LoVo (cell line): ENCODE measurements at places on chromosomes 16 and 17.
A peak's percentile ranks its signal among the peaks of the same experiment; 100 is the strongest.

GRCh38 chr17:4440690-4441686 lies 7.2 kb downstream of the SPNS3 start:
- no peak for DNase-seq

DNA sequence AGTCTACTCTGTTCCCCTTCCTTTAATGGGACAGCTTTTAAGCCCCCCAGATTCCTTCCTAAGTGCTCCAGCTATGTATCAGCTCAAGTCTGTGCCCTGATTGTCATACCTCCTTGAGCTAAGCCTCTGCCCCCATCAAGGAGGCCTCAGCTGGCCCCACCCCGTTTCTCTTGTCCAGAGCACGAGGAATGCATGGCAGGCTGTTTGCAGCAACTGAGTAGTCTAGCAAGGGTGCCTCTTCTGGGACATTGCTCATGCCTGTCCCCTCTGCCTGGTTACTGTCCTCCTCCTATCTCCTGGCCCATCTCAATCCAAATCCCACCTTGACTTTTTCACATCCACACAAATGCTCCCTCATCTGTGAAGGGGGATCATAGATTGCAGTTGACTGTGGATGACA lies 27.8 kb upstream of the TMEM220 start:
- DNase-seq: no peak

DNA sequence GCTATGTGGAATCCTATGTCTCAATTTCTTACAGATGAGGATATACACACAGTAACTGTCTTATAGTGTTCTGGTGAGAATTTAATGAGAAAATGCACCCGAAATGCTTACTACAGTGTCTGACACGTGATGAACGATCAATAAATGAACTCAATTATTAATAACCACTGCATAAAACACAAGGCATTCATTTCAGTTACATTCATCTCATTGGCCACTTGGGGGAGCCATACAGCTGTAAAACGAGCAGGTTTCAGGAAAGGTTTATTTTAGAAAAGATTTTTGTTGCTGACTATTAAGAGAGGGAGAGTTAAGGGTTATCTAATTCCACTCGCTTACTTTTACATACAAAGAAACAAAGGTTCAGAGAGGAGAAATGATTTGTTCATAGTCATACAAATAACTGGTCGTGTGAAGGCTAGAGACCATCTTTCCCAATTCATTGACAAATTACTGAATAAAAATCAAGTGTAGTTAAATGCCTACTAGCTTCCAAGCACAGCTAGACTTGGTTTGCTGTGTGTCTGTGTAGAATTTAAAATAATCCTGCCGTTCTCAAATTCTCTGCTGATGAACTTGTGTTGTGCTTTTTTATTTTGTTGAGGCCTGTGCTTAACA lies 160.1 kb downstream of the MAP2K4 start:
- DNase-seq: peak; percentile 40

GRCh38 chr17:77679589-77679988 lies 278.9 kb upstream of the TNRC6C start:
- no peak for DNase-seq

GRCh38 chr17:57138956-57139576 lies 54.0 kb downstream of the AKAP1 start:
- no peak for DNase-seq

GRCh38 chr17:2580661-2581060 lies 12.8 kb upstream of the PAFAH1B1 start:
- DNase-seq: no peak

GRCh38 chr16:4687946-4688673 lies 5.3 kb upstream of the NUDT16L1 start:
- no peak for DNase-seq

- DNase-seq: no peak
Observed at GRCh38 chr16:86033016-86033474, 134.1 kb downstream of the IRF8 start.

GRCh38 chr17:63525190-63525946 lies 2.2 kb downstream of the KCNH6 start:
- no peak for DNase-seq

DNA sequence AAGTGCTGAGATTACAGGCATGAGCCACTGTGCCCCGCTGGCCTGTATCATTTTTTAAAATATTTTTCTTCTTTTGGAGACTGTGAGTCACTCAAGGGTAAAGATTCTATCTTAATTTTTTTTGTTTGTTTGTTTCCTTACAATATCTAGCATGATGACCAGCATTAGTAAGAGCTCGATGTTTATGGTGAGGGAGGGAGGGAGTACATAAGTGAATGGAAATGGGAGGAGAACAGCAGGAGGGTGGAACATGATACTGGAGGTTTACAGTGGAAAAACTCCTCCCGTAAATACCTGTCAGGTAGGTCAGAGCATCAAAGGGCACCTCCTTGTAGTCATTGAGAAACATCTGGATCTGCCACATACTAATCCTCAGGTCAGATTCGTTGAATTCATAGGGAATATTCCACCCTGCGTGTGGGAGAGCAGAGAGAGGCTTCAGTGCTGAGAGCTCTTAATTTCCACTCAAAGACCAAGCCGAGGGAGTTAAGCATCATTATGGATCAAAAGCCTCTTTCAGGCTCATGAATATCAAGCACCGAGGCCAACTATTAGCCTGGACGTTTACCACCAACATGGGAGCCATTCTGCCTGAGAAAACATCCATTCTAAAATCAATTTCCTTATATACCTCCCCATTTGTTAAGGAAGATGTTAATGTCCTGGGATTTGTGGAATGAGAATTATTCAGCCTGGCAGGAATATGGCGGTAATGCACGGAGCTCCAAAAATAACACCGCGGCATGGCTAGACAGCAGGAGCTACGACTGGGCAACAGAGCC lies 51.8 kb downstream of the LYRM1 start:
- DNase-seq: peak; percentile 14

- peak; percentile 41 for DNase-seq
Observed at GRCh38 chr16:81885976-81886586, 107.0 kb downstream of the PLCG2 start.

DNA sequence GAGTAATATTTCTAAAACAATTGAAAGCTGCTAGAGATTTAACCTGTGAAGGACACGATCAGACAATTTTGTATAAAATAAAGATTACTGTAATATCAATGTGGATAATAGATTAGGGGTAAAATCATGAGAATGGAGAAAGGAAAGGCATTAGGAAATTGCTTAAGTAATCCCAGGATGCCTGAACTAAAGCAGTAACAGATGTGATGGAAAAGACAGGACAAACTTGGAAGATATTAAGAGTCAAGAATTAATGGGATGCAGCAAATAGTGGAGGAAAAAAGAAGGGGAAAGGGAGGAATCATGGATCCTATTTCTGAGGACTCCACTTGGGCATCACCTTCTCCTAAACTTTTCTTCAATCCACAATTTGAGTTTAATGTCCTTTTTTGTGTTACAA lies 437.1 kb upstream of the PMFBP1 start:
- DNase-seq: no peak

- DNase-seq: no peak
Observed at GRCh38 chr16:48160575-48160974, 4.8 kb upstream of the ABCC12 start.

- DNase-seq: no peak
Observed at GRCh38 chr16:16096121-16096857, 127.0 kb downstream of the ABCC6 start.

GRCh38 chr16:55325080-55325447 lies 1.1 kb downstream of the IRX6 start:
- DNase-seq: no peak

GRCh38 chr16:81520151-81520470 lies 75.5 kb downstream of the CMIP start:
- DNase-seq: no peak

GRCh38 chr17:68835071-68835470 lies 120.1 kb downstream of the ABCA8 start:
- DNase-seq: no peak

DNA sequence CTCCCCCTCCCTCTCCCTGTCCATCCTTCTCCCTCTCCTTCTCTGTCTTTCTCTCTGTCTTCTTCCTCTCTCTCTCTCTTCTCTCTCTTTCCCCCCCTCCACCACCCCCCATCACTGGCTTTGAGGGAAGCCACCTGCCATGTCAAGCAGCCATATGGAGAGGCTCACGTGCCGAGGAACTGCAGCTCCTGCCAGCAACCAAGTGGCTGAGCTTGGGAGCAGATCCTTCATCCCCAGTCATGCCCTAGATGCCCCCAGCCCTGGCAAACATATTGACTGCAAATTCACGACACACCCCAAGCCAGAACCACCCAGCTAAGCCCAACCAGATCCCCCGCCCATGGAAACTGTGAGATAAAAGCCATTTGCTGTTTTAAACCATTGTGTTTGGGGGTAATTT lies 40.9 kb upstream of the RBFOX3 start:
- DNase-seq: no peak

GRCh38 chr17:44069974-44070454 lies 521 bp upstream of the G6PC3 start:
- peak; percentile 24 for DNase-seq

- DNase-seq: peak; percentile 81
Observed at GRCh38 chr17:143785-144281, 6.5 kb downstream of the SCGB1C2 start.

GRCh38 chr16:2817340-2818271 lies 569 bp downstream of the PRSS21 start:
- DNase-seq: no peak

GRCh38 chr17:64145375-64145750 lies 15.4 kb upstream of the ERN1 start:
- DNase-seq: no peak

- DNase-seq: no peak
Observed at GRCh38 chr17:72025113-72025512, 95.7 kb upstream of the SOX9 start.

GRCh38 chr17:72764632-72765041 lies 327.9 kb downstream of the SLC39A11 start:
- no peak for DNase-seq

- no peak for DNase-seq
Observed at GRCh38 chr16:86120201-86121192, 221.5 kb downstream of the IRF8 start.

- no peak for DNase-seq
Observed at GRCh38 chr17:19294443-19294842, 57.3 kb downstream of the EPN2 start.

GRCh38 chr17:57707892-57708291 lies 37.2 kb downstream of the CCDC182 start:
- DNase-seq: no peak

- DNase-seq: no peak
Observed at GRCh38 chr17:42543190-42544079, 7.4 kb downstream of the NAGLU start.

DNA sequence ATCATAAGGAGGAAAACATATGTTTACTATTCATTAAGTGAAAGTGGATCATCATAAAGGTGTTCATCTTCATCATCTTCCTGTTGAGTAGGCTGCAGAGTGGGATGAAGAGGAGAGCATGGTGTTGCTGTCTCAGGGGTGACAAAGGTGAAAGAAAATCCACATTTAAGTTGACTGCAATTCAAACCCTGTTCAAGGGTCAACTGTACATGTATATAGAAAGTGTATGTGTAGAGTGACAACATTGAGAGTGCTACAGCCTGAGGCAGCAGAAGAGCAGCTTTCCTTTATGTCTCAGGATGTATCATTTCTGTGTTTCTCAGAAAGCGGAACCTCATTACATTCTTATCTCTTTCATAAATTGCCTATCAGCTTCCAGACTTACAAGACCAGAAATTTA lies 17.2 kb downstream of the ORC6 start:
- DNase-seq: no peak

DNA sequence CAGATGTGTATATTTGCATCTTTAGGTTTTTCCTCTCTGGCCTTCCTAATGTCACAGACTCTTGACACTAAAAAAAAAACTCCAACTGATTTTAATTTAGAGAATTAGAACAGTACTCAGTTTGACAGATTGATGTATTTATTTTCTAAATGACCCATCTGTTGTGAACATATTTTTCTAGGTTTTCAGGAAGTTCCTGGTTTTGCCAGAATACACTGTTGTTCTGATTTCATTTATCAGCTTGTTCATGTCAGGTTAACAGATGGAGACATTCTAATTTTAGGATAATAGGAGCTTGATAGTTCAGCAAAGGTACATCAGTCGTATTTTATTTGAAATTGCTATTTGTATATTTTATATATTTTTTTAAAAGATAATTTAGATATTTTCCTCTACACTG lies 133.4 kb downstream of the TANC2 start:
- no peak for DNase-seq

DNA sequence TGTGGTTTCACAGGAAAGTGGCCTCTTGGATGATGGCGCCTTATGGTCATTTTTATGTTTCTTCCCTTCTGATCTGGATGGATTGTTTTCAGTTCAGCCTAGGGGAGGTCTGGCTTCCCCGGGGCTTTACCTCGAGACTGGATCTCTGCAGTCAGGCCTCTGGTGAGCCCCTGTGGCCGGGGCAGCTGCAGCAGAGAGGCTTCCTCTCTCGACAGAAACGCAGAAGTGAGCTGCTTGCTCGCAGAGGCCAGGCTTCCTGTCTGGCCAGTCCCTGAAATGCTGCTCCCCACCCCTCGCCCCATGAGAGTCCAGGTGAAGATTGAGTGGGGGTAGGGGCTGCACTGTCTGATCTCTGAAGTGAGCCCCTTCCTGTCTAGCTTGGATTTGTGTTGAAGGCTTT lies 44.0 kb downstream of the PLCG2 start:
- no peak for DNase-seq

DNA sequence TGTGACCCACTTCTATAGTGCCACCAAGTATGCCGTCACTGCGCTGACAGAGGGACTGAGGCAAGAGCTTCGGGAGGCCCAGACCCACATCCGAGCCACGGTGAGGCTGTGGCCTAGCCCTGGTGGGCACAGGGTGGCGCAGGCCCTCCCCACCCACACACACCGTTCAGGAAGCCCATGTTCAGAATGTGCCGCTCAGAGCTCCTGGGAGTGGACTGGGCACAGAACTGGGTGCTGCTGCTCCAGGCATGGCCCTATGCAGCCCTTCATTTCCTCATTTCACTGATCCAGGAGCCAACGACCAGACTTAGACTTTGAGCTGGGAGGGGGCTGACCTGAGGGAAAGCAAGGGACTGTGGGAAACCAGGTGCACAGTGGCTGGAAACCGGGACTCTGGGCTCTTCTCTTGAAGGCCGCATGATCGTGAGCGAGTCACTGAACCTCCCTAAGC lies 2.4 kb upstream of the MRM1 start:
- DNase-seq: no peak

DNA sequence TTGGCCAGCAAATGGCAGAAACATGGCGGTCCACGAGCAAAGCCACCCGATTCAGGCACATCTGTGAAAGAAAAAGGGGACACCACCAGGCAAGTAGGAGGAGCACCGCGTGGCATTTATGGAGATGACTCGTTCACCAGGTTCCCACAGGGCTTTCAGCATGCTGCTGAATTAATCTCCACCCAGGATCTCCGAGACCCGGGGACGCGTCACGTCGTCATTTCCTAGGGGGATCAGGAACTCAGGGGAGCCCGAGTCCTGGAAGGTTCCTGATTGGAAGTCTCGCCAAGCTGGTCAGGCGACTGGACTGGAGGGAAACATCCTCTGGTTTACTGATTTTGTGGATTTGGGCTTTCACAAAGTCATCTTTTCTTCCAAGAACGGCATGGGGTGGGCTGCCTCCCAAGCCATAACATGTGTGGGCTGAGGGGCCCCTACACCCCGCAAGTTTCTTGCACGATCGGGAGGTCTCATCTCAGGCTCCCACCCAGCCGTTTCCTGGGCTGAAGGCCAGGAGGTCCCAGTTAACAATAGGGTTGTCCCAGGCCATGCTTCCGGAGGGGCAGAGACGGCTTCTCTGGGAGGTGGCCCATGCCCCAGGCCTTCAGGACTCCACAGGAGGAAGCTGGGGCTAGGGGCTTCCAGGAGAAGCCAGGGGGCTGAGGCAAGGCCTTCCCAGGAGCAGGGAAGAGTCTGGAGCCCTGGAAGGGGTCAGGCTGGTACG lies 645 bp downstream of the DNAH17 start:
- DNase-seq: no peak
